ENCODE measurements at places on chromosomes 5 and 9.

DNA sequence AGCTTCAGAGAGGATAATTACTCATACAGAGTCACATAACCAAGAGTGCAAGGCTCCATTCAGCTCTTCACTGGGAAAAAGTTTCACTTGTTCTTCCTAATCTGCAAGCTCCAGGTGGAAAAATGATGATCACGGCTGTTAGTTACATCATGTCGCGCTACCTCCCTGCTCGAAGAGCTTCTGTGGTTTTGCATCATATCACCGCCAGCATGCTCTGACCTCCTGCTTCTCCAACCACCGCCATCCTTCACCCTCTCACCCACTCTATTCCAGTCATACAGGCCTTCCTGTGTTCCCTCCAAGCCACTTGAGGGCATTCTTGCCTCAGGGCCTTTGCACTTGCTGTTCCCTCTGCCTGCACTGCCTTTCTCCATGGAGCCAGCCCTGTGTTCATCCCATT, 47.1 kb downstream of the COL27A1 start:
- DNase-seq: no peak

DNA sequence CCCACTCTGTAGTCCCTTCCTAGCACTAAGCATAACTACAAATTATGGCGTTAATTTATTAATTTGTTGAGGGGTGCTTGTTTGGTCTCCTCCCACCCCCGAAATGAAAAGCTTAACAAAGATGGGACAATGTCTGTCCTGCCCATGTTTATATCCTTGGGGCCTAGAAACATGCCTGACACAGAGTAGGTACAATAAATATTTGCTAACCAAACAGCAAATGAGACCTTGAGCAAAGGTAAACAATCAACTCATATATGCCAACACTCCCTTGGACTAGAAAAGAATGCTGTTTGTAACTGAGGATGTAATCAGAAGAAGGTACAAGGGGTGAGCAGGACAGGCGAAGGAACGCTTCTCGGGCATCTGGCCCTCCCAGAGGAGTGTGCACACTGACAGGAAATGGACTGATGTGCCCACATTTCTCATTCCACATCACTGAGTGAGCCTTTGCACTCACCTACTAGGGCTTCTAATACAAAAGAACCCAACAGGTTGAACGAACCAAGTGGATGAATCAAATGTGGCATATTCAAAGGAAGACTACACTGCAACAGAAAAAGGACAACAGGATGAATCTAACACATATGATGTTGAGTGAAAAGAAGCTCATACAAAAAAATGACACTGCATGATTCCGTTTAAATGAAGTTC, 66.8 kb downstream of the MED27 start:
- no peak for DNase-seq

GRCh38 chr5:161934486-161934885, 86.6 kb downstream of the GABRA1 start:
- DNase-seq: no peak

- DNase-seq: no peak
These were observed 101.4 kb downstream of the COL5A1 start for GRCh38 chr9:134742822-134743535.

- DNase-seq: no peak
These were observed 41.8 kb upstream of the S1PR3 start for GRCh38 chr9:88949425-88949824.

DNA sequence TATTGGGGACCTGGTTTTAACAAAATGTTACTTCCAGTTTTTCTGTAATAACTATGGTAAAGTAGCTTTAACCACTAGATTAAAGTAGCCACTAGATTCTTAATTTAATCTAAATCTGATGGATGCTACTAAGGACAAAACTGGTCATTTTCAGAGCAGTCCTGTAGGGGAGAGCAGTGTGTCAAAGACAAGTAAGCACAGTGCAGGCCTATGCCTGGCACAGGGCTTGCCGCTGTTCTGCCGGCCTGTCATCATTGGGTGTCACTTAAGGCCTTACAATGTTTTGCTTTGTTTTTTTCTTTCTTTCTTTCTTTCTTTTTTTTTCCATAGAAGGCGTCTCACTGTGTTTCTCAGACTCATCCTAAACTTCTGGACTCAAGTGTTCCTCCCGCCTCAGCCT, 53.0 kb upstream of the NXNL2 start:
- DNase-seq: no peak

GRCh38 chr5:136814619-136815378, 449.5 kb upstream of the TRPC7 start:
- DNase-seq: no peak

- DNase-seq: no peak
These were observed 109.8 kb downstream of the KIAA0825 start for GRCh38 chr5:94508461-94509148.

DNA sequence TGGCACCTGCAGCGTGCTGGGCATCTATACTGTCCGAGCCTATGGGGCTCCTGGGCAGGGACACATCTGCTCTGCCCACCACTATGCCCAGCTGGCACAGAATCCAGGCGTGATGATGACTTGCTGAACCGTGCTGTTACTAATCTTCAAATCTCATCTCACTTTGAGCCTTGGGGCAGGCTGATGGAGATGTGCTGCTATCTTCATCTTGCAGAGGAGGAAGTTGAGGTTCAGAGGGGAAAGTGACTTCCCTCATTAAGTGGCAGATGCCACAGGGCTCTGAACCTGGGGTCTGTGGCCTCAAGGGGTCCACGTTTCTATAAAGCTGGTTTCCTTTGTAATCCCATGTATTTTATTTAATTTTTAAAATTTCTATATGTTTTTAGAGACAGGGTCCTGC, 4.7 kb downstream of the SLC2A6 start:
- DNase-seq: peak; percentile 94

DNA sequence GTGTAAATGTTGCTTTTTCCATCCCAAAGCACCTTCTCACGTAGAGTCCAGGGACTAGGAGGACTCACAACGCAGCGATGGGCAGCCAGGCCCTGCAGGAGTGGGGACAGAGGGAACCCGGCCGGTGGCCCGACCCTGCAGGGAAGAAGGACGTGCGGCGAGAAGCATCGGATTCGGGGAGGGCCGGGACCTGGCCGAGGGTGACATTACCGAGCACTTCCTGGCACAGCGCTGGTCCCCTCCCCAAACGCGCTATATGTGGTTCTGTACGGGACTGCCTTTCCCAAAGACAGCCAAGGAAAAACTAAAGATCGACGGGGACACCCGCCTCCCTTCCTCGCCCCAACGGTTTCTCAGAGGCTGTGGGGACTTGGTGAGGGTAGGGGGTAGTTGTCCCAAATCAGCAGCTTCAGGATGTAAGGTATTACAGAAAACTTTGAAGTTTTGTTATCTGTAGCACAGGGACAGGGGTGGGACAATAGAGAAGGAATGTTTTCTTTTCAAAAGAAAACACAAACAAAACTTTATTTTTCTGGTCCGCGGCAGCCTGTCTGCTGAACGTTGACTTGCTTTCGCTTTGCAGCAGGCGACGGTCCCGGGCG, 887 bp upstream of the MAP3K1 start:
- DNase-seq: peak; percentile 15

GRCh38 chr5:92409134-92409533, 1026.0 kb upstream of the ARRDC3 start:
- no peak for DNase-seq

GRCh38 chr9:90342607-90343006, 300.0 kb downstream of the DIRAS2 start:
- DNase-seq: no peak

DNA sequence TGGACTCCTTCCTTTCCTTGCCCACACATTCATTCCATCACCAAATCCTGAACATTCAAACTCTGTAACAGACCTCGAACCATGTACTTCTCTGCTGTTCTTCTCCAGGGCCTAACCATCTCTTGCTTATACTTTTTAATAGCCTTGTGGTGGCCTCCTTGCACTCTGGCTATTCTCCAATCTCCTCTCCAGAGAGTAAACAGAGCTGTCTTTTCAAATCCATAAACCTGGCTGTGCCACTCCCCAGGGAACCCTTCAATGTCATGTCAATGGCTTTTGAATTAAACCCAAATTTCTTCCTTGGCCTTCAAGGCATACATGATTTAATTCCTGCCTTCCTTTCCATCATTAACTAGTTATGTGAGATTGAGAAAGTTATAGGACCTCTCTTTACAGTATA, 277.6 kb upstream of the EFNA5 start:
- no peak for DNase-seq

DNA sequence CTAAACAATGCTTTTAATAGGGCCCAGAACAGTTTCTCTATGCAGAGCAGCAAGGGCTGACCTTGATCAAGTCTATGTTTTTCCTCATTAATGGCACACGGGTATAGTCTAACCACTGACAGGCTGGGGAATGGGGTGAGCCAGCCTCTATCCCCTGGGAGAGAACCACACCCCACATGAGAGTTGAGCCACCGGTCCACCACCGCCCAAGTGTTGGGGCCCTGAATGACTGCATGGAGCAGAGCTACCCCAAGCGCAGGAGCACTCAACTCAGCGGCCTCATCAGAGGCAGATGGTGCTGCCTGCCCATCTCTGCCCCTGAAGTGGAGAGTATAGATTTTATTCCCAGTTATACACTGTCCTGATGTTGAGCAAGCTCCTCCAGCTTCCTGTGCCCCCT, 247.9 kb upstream of the IRX1 start:
- no peak for DNase-seq

DNA sequence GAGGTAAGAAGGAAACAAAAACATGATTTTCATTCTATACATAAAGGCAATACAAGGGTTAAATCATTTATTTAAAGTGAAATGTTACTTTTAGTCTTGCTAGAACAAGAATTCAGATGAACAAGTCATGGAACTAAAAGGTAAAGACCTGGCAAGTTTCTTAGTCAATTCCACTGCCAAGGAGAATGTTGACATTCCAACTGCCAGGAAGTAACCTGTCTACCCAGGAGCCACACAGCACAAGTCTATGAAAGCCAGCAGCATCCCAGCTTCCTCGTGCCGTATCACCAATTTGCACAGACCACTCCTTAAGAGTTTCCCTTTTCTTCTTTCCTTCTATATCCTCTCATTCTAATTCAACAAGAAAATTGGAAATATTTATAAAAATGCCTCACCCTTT, 79.9 kb downstream of the SETX start:
- DNase-seq: no peak

GRCh38 chr9:101455656-101456240, 20.2 kb upstream of the ALDOB start:
- no peak for DNase-seq

GRCh38 chr9:108272349-108272899, 583.4 kb downstream of the ACTL7B start:
- DNase-seq: no peak

- no peak for DNase-seq
These were observed 8.4 kb downstream of the TPPP start for GRCh38 chr5:684751-685216.

DNA sequence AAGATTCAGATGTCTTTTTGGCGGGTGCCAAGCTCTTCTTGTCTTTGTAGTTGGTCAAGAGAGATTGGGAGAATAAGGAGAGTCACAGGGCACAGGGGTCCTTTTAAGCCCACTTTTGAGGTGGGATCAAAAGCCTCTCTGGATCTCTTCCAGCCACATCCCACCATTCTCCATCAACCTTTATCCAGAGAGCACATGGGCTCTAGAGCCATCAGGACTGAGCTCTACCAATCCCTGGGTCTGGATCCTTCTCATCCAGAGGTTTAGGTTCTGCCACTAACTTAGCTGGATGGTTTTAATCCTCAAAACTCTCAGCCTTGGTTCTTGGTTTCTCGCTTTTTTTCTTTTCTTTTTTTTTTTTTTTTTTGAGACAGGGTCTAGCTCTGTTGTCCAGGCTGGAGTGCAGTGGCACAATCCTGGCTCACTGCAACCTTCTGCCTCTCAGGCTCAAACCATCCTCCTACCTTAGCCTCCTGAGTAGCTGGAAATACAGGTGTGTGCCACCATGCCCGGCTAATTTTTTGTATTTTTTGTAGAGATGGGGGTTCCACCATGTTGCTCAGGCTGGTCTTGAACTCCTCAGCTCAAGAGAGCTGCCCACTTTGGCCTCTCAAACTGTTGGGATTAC, 44.6 kb upstream of the MATR3 start:
- no peak for DNase-seq

- no peak for DNase-seq
These were observed 298.8 kb downstream of the NR2F1-AS1 start for GRCh38 chr5:93281980-93282772.

- no peak for DNase-seq
These were observed 752 bp downstream of the CCNJL start for GRCh38 chr5:160311491-160312133.

All from Jurkat, Clone E6-1 (cell line).